NCI-H2227 treated with DMSO at 0.1 percent for 48 hours (cell line): ENCODE measurements at places on chromosomes 7 and 10.

DNA sequence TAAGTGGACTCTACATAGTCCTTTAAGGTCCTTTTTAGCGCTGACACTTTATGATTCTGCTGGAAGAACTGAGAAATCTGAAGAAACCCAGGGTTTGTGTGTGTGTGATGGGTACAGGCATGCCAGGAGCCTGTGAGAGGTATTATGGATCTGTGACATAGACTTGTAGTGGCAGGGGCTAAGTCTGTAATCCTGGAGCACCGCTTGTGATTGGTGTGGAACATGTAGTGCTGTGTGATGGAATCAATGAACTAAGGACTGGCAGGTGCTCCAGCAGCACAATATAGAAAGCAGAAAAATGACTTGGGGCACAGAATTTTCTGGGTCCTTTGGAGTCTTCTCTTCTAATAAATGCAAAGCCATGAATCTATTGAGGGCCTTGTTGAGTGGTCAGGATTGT, 163.9 kb downstream of the ST7 start:
- no peak for DNase-seq

- no peak for DNase-seq
Observed at GRCh38 chr7:37713613-37714012, 30.0 kb downstream of the GPR141 start.

GRCh38 chr7:131117439-131117838, 210.2 kb upstream of the MKLN1 start:
- DNase-seq: no peak

- DNase-seq: no peak
Observed at GRCh38 chr7:149692557-149692982, 80.8 kb downstream of the ZNF467 start.
